ENCODE measurements at places on chromosomes 7 and 10.

GRCh38 chr7:100152404-100152803 lies 3.7 kb downstream of the LAMTOR4 start:
- DNase-seq, result no peak

DNA sequence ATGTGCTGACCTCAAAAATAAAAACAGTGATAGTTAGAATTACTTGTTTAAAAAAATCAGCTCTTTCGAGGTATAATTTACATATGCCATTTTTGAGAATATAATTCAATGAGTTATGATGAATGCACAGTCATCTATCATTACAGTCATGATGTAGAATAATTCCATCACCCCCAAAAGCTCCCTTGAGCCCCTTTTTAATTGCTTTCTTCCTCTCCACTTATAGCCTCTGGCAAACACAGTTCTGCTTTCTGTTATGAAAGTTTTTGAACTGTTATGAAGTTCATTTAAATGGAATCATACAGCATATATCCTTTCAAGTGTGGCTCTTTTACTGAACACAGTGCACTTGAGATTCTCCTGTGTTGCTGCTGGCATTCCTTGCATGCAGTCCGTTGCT lies 41.4 kb downstream of the PRTFDC1 start:
- DNase-seq, result no peak

DNA sequence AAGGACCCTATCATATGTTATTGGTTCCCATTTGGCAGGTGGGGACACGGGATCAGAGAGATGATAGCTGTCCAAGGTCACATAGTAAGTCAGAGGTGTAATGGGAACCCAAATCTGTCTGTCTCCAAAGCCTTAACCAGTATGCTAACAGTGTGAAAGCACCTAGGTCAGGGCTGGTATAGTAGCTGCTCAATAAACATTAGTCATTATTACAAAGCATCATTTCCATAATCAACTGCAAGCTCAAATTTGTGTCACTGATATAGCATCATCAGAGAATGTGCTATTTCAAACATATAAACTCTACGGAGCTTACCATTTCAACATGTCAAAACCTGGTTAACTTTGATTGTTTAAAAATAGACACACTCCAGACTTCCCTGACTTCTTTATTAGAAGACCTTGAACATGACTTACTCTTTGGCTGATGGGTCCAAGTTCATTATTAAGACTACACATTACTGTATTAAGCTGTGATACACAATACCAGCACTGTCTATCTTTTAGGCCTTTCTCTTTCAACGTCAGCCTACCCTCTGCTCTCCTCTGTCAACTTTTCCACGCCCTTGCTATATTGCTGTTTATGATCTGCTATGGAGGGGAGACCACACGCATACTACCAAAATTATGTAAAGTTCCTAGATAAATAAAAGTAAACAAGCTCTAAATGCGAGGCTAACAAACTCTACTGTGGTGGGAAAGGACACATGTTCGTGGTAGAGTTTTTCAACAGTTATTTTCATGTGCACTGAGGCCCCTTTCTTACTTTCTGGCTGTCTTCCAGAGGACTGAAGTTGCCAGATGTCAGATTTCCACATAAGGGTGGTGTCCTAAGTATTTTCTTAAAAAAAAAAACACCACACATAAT lies 33.6 kb downstream of the DNMBP start:
- DNase-seq, result no peak

DNA sequence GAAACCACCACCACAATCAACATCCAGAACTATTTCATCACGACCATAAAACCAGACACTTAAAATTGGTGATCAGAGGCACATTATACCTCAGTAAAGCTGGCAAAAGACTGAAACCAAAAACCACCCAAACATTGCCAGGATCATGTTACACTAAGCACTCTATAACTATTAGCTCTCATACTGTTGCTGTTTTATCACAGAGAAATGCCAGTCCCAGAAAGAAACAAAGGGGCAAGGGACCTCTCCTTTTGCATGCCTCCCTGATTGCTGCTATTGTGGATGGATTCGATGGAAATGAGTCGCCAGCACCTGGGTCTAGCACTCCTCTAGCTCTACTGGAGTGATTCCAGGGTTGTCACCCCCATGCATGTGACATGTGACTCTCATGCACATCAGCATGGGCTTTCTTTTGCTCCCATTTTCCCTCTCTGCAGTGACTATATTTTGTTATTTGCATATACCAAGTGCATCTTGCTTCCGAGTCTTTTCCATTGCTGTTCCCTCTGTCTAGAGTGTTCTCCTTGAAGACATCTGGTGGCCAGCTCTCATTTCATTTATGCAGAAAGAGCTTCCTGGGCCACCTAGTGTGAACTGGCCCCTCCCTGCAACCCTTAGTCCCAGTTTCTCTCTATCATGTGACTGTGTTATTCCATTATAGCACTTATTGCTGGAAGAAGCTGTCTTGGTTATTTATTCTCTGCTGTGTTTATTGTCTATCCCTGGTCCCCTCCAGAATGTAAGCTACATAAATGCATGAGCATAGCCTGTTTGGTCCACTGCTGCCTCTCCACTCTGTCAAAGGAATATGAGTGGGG lies 300.6 kb downstream of the PLXNA4 start:
- no peak for DNase-seq

DNA sequence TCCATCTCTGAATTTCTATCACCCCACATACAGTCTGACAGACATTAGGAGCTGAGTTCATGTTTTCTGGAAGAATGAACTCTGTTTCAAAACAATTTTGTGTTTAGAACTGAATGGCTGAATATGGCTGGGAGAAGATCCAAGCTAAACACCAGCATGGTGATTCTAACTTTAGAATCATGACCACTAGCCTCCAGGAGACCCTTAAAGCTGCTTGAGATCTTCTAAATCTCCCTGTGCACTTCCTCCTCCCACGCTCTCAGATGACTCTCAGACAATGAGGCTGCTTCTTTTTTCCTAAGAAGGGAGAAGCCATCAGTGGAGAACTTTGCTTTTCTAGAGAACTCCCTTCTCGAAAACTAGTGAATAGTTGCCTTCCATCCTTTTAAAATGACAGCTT lies 711.2 kb downstream of the GRID1 start:
- DNase-seq, result no peak

- DNase-seq, result no peak
These were observed 45.5 kb upstream of the GPAM start for GRCh38 chr10:112229096-112229495.

- peak; percentile 11 for DNase-seq
These were observed at the start of gene TAC1 for GRCh38 chr7:97731736-97732564. Gene TAC1, plus strand, starts transcription at chr7:97732086. Its CDS starts 527 bp downstream, at chr7:97732613.

- no peak for DNase-seq
These were observed 47.0 kb downstream of the KIAA1217 start for GRCh38 chr10:24255881-24256311.

GRCh38 chr10:9010093-9010492 lies 955.6 kb downstream of the GATA3 start:
- DNase-seq, result no peak

DNA sequence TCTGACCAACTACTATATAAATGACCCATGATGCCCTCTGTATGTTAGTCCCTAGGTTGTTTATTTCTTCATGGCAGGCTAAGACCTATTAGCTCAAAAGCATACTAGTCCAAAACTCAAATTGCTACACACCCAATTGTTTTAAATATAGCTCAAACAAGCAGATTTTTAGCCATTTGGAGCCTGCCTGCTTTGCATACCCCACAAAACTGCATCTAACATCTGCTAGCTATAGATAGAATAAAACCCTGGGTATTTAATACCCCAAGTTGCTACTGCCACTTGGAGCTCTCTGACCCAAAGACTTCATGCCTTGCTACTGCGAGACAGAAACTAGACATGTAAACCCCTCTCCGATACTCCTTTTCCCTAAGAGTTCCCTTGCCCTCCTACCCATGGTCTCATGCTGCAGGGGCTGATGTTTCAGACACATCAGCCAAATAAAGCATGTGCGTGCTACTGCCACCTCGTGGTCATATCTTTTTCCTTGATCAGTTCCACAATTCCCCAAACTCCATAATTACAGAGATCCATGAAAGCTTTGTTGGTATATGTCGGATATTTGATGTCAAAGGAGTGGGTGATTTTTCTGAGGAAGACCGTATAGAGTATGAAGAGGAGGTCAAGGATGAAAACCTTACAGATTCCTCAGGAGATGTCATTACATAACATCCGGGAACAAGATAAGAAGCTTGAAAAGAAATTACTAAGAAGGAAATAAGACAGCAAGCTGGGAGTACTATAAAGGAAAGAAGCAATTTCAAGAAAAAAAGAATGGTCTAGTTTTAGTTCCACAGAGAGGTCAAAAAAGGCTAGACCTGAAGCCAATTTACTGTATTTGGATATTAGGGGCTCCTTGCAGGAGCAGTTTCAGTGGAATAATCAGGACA lies 386.6 kb downstream of the SH2D4B start:
- no peak for DNase-seq

DNA sequence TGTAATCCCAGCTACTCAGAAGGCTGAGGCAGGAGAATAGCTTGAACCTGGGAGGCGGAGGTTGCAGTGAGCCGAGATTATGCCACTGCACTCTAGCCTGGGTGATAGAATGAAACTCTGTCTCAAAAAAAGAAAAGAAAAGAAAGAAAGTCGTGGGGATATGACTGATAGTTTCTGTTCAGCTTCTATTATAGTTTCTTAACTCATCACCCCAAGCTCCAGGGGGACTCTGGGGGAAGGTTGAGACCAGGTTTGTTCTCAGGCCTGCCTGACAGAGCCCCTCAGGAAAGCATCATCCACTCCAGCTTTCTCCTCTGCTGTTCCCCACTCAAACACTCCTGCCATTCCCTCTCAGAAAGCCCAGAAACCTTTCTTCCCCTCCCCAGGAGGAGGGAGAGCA lies 542.4 kb upstream of the GALNT17 start:
- no peak for DNase-seq

GRCh38 chr10:96988426-96988825 lies 156.3 kb downstream of the LCOR start:
- DNase-seq, result no peak

GRCh38 chr10:130140425-130140824 lies 4.2 kb downstream of the GLRX3 start:
- DNase-seq, result no peak

- no peak for DNase-seq
These were observed 25.7 kb downstream of the ZNF503 start for GRCh38 chr10:75375838-75376237.

- no peak for DNase-seq
These were observed 105.4 kb upstream of the ZMIZ1 start for GRCh38 chr10:78963074-78964034.

DNA sequence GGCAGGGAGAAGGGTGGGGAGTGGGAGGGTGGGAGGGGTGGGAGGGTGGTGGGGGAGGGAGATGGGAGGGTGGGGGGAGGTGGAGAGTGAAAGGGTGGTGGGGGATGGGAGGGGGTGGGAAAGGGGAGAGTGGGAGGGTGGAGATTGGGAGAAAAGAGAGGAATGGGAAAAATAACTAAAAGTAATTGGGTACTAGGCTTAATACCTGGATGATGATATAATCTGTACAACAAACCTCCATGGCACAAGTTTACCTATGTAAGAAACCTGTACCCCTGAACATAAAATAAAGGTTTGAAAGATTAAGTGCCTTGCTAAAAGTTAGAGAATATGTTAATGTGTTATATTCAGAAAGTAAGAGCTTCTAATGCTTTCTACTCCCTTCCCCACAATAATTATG lies 564.9 kb downstream of the CNTNAP2 start:
- DNase-seq, result no peak

DNA sequence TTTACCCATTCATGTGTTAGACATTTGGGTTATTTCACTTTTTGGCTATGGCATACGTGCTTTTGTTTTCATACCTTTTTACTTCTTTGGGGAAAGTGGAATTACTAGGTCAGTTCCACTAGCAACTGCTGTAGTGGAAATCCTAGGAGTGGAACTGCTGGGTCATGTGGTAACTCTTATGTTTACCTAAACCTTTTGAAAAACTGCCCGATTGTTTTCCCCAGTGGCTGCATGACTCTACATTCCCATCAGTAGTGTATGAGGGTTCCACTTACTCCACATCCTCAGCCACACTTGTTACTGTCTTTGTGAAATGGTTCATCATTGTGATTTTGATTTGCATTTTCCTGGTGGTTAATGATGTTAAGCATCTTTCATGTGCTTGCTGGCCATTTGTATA lies 82.3 kb downstream of the TAX1BP1 start:
- DNase-seq, result no peak

DNA sequence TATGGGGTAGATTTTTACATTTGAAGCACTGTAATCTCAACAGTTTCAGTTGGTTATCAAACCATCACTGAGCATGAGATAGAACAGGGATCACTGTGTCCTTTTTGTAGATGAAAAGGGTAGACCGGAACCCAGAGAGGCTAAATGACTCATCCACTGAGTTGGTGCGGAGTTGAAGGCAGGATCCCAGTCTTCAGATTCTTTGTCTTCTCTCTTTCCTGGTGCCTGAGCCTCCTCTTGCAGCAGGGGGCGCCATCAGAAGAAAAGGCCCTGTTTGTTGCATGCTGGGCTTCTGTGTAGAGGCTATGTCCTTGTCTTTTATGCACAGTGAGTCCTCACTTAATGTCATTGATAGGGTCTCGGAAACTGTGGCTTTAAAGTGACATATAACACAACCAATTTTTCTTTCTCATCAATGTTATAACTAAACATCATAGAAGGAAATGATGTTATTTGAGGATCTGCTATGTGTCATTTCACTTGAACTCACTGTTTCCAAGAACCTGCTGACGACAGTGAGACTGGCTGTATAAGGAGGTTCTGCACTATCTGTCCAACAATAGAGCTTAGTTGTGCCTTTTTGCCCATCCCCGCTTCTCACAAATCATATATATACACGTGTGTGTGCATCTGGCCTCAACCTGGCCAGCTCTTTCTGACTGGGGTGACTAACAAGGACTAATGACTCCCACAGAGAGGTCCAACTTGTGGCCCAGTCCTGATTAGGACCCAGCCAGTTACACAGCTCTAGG lies 14.3 kb downstream of the ZNF282 start:
- no peak for DNase-seq

GRCh38 chr7:50367100-50367499 lies 62.6 kb downstream of the IKZF1 start:
- DNase-seq, result no peak

DNA sequence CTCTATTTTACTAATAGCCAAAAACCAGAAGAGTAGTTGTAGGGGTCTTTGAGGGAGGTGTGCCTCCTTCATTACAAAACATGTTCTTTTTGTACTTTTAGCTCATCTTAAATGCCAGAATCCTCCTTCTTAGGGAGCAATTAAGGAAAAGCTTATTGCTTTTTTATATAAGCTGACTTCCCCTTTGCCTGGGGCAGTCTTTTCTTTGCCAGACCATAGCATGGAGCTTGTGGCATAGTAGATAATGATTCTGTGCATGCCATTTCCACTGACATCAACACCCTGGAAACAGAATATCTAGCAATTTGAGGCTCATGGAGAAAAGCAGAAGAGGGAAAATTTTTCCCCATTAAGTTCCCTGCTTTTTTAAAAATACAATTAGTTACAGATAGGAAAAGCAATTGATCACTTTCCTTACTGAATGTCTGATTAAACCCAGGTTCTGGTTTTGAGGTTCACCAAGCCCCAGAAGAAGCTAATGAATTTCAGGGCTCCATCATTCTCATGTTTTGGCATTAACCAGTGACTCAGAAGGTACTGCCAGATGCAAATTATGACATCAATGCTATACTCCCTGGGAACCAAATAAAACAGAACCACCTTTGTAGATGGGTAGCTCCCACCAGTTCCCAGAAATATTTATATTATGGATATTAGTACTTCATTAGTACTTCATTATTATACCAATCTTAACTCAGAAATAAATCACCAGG lies 410.6 kb downstream of the KCNMA1 start:
- no peak for DNase-seq

- DNase-seq, result no peak
These were observed 57.8 kb downstream of the SYPL1 start for GRCh38 chr7:106054156-106054910.

Measured in left renal cortex interstitium (tissue), 4 donors.